ENCODE measurements at places on chromosomes 5 and 9. TPM values are rescaled to one million over a fixed set of nuclear protein-coding genes. Genes with fewer than 3 reads are reported as not detected.

TRAF1 gene
- 6.1 TPM for total RNA-seq

DNA sequence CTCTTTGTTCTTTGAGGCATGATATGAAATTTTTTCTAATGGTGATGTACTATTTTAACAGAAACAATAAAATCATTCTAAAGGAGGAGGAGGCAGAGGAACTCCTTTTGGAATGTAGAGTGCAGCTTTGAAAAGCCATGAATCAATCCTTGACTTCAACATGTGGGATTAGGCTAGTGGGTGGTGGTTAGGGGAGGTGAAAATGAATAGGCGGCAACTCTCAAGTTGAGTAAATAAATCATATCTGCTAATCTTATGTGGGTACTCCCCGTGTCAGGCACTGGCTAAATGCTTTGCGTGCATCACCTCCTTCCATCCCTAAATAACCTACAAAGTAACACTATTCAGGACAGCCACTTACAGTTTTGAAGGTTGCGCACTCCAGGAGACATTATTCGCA lies 35.1 kb downstream of the FAM81B start:
- DNase-seq = no peak

- no peak for DNase-seq
These were observed 66.4 kb upstream of the FER start for GRCh38 chr5:108681079-108681921.

- no peak for DNase-seq
These were observed 257.8 kb downstream of the BNC2 start for GRCh38 chr9:16612627-16613026.

DNA sequence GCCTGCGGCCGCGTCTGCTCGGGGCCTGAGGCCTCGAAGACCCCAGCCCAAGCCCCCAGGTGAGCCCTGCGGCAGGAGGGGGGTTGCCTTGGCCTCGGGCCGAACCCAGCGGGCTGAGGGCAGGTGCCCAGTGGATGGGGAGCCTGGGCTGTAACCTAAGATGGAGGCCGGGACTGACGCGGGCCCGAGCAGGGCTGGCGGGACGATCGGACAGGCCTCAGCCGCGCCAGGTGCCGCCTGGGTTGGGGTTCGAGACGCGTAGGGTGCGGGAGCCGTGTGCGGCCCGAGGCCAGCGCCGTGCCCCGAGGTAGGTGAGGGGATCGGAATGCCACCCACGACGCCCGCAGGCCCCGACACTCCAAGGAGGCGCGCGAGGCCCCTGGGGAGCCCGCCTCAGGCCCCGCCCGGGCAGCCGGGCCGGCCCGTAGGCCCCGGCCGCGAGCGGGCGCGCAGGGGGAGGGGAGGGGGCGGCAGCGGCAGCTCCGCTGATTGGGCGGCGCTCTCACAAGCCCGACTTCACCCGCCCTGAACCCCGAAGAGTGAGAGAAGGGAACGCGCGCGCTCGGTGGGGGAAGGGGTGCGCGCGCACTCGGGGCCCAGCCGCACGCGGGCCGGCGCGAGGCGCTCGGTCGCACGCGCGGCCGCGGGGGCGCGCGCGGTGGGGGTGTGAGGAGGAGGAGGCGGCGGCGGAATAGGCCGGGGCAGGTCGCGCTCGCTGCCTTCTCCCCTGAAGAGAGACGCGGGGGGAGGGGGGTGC lies at the start of gene NSD1:
TSS of gene NSD1 (plus strand) at position 678 of the 757 bp plus-strand sequence. CDS start 1,331 bp downstream, outside the sequence.
- peak; percentile 92 for DNase-seq

- DNase-seq = peak; percentile 91
These were observed 3.9 kb downstream of the STC2 start for GRCh38 chr5:173324115-173325001.

DNA sequence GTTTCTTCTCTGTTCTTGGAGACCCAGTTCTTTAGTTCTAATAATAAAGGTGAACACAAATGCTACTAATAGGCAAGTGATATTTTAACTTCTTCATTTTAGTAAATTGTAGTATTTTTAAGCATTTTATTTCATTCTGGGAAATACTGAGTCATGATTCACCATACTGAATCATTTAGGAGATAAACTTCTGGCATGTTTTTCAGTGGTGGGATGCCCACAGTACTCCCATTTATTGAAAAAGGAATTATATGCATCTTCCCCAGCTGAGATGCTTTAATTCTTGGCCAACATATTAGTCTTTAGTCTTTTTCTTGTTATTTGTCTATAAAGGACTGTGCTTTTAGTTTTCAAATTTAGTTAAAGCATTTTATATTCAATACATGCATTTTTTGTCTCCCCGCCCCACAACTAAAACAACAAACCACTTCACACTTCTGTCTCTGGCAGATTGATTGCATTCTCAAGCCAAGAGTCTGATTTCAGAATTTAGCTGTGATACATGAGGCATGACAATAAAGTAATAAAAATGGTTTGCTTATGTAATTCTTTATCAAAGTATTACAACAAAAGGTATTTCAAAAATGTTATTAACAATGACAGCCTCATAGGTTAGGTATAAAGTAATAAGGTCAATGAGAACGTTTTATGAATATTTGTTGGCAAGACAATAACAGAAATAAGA lies 125.2 kb upstream of the CDH18 start:
- no peak for DNase-seq

GRCh38 chr5:119743927-119744326 lies 114.6 kb downstream of the FAM170A start:
- DNase-seq = no peak

DNA sequence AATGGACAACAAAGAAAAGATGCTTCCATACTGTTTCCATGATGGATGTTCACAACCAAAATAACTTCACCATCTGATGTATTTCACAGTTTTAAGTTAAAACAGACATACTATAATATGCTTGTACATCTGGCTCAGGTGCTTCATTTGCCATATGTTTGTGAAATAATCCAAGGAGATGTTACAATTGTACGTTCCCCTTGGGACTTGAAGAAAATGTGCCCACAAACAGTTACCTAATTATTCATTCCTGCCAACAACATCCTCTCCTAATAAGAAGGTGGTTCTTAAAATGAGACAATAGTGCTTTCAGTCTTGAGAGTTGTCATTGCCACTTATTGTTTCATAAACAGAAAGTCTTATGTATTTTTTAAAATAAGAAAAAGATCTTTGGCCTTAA lies 33.1 kb upstream of the SMARCA2 start:
- no peak for DNase-seq

- no peak for DNase-seq
These were observed 234.0 kb upstream of the NMUR2 start for GRCh38 chr5:152638996-152639552.

OR1L1 gene
- total RNA-seq = not detected

TCOF1 gene
- 38.3 TPM for total RNA-seq

DNA sequence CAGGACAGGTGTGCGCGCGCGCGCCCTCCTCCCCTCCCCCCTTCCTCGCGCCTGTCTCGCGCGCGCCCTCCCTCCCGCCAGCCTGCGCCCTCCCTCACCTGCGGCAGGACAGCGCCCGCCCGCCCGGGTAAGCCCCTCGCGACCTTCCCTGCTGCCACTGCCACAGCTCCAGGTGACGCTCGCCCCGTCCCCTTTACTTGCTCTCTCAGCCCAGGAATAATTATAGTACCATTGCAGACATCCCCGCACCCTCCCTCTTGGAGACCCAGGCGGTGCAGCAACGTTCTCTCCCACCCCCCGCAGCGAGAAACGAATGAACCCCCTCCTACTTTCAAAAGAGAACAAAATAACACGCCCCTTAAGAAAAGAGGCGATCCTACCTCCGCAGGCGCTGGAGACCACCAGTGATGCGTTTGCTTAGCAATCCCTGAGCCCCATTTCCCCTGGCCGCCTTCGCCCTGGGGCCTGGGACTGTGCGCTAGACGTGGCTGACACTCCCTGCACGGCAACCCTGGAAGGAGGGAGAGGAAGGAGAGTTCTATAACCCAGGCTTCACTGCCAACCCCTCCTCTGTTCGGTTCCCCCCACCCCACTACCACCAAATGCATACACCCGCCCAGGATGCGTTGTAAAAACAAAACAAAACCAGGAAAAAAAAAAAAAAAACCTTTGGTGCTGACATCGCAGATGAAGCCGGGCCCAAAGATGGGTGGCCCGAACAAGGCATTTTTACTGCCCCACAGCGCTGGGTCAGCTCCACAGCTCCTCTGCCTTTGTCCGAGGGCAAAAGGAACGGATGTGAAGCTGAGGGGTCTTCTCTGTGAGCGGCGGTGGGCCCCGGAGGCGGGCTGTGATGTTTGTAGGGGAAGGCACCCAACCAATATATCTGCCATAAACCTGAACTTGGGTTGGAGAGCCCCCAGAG lies 5.6 kb upstream of the PURA start:
- no peak for DNase-seq

- no peak for DNase-seq
These were observed at the start of gene FAT2 for GRCh38 chr5:151591144-151591819. TSS of gene FAT2 (minus strand) at chr5:151591331. CDS start at chr5:151568931, 22,400 bp downstream.

DNA sequence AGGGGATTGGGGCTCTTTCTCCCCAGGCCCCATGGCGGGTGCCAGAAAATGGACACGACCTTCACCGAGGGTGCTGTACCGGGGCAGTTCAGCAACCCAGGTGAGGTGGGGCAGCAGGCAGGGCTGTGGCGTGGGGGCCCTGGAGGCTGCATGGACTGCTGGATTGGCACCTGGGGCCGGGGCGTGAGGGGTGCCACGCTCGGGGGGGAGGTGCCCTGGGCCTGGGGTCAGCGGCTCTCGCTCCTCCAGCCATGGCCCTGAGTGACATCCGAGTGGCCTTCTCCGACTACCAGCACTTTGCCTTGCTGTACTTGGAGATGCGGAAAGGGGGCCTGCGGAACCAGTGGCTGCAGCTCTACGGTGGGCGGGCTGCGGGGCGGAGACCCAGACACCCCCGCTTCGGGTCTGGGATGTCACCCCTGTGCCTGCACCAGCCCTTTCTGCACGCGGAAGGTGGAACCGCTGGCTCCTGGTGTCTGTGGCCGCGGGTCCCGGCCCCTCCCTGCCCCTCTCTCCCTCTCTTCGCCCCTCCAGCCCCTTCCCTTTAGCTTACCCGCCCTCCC lies 1.8 kb downstream of the LCNL1 start:
- no peak for DNase-seq

DNA sequence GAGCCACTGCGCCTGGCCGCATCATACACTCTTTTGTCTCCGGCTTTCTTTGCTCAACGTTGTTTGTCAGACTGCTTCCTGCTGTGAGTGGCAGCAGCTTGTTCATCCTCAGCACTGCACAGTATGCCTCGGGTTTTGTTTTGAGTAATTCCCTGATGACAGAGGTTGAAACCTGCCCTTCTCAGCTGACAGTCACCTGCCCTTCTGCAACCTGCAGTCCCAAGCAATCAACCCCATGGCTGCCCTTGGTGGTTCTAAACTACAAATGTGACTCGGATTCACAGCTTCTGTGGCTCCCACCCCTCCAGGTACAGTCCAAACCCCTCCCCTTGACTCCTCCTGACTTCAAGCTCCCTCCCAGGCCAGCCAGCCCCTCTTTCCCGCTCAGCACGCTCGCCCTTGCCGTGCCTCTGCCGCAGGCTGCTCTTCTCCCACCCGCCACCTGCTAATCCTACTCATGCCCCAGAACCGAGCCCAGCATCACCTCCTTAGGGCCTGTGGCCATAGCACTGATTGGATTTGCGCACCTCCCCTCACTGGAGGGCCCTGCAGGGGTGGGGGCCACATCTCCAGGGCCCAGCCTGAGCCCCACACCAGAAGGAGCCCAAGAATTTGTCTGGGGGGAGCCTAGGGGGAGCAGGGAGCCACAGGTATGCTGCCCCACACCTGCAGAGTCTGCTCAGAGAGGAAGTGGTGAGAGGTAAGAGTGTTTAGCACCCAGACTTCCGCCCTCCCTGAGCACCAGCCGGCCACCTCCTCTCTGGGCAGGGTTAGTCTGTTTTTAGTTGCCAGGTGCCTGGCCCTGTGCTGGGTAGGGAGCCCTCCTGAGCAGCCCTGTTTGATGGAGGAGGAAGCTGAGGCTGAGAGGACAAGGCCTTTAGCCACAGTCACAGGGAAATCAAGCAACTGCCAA lies 10.1 kb downstream of the EEIG1 start:
- peak; percentile 24 for DNase-seq

GRCh38 chr5:50967563-50968355 lies 301.3 kb downstream of the PARP8 start:
- DNase-seq = no peak

DNA sequence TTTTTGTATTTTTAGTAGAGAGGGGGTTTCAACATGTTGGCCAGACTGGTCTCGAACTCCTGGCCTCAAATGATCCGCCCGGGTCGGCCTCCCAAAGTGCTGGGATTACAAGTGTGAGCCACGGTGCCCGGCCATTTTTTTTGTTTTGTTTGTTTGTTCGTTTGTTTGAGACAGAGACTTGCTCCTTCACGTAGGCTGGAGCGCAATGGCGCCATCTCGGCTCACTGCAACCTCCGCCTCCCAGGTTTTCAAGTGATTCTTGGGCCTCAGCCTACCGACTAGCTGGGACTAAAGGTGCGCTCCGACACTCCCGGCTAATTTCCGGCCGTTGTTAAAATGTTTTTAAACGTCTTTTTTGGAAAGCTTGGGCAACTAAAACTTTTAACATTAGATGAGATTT lies 54.0 kb downstream of the SHOC1 start:
- DNase-seq = no peak

DNA sequence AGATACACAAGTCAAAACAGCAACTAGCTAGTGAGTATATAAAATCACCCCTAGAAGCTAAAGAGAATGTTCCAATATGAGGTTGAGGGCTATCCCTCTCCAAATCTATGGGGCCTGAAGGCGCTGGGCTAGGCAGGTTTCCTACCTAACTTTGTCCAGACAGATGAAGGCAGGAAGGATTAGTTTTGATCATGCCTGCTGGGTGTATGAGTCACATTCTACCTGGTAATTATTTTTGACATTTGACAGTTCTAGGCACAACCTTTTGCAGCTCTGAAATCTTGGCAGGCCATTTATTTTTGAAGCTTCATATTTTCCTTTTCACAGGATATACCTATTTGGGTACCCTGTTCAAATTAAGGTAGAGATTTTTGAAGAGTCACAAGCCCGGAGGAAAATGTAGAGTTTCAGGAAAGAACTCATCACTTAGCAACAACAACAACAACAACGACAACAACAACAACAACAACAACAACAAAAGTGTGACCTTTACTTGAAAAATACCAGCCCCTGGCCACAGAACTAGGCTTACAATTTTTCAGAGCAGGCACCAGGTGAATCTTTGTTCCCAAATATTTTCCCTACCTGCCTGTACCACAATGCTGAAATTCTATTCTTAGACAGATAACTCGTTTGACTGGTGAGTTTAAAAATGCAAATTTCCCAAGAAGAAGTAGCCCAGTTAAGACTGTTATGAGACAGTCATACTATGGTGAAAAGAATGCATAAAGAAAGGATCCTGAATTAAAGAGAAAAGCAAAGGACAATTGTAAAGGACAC lies 175.5 kb upstream of the TUT7 start:
- no peak for DNase-seq

DNA sequence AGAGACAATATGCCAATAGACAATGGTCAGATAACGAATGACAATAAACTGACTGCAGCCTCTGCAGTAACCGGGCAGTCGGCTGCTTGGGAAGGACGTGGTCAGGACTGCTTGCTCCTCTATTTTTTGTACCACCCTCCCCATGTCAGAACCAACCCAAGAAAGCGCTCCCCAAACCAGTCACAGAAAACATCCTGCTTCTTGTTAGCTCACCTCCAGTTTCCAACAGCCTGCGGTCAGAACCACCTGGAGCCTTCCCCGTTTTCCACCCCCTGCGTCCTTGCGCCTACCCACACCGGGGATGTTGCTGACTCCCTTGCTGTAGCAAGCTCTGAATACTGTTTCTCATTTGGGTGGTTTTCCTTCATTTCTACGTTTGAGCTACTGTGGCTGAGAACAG lies 1.7 kb upstream of the MRNIP start:
- DNase-seq = no peak

- no peak for DNase-seq
These were observed 181.2 kb downstream of the MACROH2A1 start for GRCh38 chr5:135217669-135218485.

FAM221B gene
- not detected for total RNA-seq

Data from ovary (tissue), 10 donors.